GM23338 (cell line): ENCODE measurements at places on chromosomes 1 and 21. TPM values are rescaled to one million over a fixed set of nuclear protein-coding genes. Genes with fewer than 3 reads are reported as not detected.
A peak's percentile ranks its signal among the peaks of the same experiment; 100 is the strongest.

DCST1 gene
- total RNA-seq: not detected in 2 replicates

GRCh38 chr1:23916209-23917131, 3.3 kb upstream of the CNR2 start:
- peak; percentile 92 for DNase-seq

NUDT4B gene
- total RNA-seq: 7.5 and 28.1 TPM in 2 replicates

SPATA21 gene
- 2.6 TPM in 1 of 2 replicates, not detected in the other for total RNA-seq

DNA sequence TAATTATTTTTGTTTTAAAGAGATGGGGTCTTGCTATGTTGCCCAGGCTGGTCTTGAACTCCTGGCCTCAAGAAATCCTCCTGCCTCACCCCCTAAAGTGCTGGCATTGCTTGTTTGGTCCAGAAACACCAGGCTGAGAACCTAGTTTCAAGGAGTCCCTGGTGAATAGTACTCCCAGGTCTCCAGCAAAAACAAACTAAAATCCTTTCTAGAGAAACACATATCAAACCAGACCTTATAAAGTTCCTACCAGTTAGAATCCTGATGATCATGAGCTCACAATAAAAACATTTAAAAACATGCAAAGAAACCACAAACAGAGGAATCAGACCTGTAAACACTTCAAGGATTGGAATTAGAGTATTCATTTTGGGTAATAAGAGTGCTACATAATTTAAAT, 34.4 kb upstream of the PADI1 start:
- DNase-seq: no peak

OPTC gene
- 1.0 TPM in 1 of 2 replicates, not detected in the other for total RNA-seq

EPHA8 gene
- 2.0 and 5.0 TPM in 2 replicates for total RNA-seq

DNA sequence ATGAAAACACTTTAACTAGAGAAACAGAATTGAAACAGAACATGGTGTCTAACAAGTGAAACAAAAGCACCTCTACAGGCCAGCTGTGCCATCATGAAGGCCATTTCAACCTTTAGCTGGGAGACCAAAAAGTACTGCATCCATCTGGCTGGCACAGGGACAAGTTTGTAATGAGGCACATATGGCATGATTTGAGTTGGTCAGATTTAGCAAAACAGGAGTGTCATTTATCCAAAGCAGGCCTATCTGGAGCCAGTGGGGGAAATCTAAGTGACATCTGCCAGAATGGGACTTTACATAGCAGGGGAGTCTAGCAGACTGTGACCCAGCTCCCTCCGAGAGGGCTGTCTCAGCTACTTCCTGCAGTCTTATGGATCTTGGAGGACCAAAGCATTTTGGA, 51.9 kb downstream of the DNTTIP2 start:
- no peak for DNase-seq

DNA sequence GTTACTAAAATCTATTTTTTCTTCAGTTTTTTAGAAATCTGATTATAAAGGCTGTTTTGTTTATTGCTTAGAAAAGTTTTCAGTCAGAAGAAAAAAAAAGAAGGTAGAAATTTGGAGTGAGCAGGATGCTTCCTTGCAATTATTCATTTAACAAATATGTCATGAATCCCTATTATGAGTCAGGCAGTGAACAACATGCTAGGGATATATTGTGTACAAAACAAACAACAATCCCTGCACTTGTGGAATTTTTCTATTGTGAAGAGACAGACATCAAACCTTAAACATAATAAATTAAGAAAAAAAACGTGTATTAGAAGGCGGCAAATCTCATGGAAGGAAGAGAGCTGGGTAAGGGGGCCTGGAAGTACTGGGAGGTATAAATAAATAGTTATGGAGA, 664.1 kb upstream of the CAMK1G start:
- no peak for DNase-seq

C1orf94 gene
- total RNA-seq: 4.9 and 5.3 TPM in 2 replicates

GRCh38 chr1:8217011-8217711, 100.8 kb upstream of the SLC45A1 start:
- DNase-seq: peak; percentile 75

DNA sequence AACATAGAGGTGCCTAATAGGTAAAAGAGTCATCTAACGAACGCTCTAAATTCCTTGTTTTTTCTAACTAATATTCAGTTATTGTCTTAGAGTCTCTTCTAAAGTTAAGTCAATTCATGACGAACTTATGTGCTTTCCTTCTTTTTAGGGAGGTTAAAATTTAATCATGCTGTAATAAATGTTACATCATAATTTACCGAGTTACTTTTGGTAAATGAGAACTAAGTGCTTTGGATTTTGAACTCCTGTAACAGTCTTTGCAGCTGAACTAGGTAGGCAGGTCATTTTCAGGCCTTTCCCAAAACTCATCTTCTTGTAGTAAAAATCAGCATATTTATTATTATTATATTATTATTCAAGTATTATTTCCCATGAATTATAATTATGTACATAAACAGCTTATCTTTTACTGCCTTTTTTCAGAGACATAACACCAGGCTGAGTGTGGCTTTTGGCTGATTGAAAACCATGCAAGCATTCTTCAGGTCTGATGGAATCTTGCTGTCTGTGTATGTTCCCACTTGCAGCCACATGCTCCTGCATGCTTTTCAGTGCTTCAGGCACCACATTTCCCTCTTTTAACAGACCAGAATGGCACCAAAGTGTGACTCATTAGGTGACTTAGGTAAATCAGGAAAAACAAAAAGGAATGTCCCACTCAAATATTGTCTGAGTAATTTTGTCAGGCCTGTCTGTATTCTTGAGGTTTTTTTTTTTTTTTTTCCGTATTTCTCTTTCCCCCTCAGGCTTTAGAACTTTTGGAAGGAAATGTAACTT, 81.0 kb upstream of the CD55 start:
- DNase-seq: no peak

GRCh38 chr1:64092851-64093371, 110.5 kb upstream of the UBE2U start:
- DNase-seq: no peak
